ENCODE measurements at places on chromosomes 4 and X.

GRCh38 chr4:176654565-176655216, 138.0 kb downstream of the VEGFC start:
- no peak for DNase-seq

DNA sequence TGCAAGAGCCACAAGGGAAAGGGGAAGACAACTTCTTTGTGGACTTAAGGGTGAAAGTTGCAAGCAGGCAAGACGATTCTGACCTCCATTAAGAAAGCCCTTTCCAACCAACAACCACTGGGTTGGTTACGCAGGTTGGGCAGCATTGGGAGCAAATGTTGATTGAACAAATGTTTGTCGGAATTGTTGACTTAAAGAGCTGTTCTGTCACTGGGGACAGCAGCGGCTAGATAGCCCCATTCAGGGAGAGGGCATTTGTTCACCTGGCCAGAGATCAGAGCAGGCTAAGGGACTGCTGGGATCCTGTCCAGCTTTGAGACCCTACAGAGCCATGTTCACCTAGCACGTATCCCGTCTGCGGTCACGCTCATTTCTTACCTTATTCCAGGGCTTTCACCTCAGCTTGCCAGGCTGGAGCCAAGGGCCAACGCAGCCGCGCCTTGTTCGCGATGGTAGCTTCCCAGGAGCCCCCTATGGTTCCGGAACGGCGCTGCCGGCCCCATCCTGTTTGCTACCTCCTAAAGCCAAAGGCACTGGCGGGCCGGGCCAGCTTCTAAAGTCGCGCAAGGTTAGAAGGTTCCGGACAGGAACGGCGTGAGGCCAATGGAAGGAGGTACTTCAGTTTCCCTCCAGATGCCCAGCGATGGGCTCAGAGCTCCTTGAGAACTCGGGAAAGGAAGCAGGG, 24.6 kb downstream of the F9 start:
- no peak for DNase-seq

GRCh38 chr4:153652051-153652784, 31.9 kb upstream of the TLR2 start:
- no peak for DNase-seq

DNA sequence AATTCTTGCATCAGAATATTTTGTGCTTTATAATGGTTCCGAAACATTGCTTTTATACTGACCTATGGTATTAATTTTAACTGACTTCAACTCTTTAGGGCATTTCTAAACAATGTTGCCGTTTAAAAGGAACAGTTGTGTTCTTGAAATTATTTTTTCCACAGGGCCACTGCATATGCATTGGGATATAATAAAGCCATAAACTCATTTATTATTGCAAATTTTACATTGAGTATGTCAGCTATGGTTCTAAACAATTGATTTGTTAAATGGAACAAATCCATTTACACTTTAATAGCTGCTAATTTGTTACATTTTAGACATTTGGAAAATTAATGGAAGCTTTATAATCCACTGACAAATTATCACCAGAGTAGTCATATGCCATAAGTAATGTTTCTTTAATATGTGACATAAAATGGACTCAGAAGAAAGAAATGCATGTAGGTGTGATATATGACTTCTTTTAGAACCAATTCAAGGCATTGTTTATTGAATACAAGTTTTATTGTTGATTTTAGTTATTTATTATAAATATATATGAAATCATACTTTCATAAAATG, 553.3 kb downstream of the TLL1 start:
- DNase-seq: no peak

DNA sequence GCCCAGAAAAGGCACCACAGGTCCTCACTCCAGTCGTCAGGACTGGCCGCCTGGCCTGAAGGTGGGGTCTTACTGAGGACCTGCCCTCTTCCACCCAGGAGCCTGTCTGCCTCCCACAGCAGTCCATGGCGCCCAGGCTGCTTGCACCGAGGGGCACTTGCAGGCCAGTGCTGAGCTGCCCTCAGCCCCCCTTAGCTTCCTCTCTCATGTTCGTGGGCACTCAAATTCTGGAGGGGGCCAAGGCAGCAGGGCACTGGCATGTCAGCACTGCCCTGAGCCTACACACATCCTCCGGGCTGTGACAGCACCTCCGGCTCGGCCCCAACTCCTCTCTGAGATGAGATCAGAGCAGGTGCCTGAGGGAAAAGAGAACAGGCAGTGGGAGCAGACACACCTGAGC, 27.2 kb upstream of the ZBTB33 start:
- no peak for DNase-seq

DNA sequence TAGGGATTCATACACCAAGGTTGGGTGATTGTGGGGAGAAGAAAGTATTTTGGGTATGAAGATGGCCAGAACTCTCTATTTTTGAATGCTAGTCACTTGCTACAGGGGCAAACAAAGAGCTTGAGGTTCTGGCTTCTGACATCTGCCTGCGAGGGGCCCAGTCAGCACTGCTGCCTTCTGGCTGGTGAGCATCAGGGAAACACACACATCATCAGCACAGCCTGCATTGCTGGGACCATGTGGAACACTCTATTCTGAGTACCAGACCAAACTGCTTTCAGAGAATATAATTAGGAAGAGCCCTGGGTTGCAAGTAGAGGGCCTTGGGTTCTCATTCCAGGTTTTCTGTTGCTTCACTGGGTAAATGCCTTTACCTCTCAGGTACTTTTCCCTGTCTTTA, 14.1 kb downstream of the TRPC5 start:
- DNase-seq: no peak

DNA sequence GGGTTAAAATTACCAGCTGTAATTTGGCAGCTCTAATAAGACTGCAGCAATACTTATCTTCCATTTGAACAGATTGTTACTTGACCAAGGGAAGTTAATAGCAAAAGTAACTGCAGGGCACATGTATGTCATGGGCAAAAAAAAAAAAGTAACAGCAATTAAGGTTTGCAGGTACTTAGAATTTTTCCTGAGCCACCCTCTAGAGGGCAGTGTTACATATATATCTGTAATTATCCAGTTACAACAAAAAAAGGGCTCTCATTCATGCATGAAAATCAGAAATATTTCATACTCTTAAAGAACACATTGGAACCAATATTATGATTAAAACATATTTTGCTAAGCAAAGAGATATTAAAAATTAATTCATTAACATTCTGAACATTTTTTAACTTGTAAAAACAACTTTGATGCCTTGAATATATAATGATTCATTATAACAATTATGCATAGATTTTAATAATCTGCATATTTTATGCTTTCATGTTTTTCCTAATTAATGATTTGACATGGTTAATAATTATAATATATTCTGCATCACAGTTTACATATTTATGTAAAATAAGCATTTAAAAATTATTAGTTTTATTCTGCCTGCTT, 25.1 kb downstream of the XIAP start:
- DNase-seq: peak; percentile 10

- no peak for DNase-seq
These were observed 6.5 kb upstream of the NUDT6 start for GRCh38 chr4:122928930-122929329.

DNA sequence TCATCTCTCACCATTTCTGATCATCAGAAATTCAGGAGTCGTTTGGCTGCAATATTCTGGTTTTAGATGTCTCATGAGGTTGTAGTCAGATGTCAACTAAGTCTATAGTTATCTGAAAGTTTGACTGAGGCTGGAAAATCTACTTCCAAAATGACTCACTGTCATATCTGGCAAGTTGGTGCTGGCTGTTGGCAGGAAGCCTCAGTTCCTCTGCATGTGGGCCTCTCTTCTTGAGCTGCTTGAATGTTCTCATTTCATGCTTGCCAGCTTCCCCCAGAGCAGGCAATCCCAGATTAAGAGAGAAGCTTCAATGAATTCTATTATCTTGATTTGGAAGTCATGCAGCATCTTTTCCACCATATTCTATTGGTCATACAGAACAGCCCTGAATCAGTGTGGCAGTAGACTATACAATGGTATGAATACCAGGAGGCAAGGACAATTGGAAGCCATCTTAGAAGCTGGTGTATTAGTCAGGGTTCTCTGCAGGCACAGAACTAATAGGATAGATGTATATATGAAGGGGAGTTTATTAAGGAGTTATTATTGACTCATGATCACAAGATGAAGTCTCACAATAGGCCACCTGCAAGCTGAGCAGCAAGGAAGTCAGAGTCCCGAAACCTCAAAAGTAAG, 46.8 kb upstream of the ELF2 start:
- DNase-seq: no peak

GRCh38 chr4:99790796-99791617, 25.6 kb upstream of the DAPP1 start:
- no peak for DNase-seq

GRCh38 chr4:133081246-133081645, 67.8 kb upstream of the PCDH10 start:
- no peak for DNase-seq

DNA sequence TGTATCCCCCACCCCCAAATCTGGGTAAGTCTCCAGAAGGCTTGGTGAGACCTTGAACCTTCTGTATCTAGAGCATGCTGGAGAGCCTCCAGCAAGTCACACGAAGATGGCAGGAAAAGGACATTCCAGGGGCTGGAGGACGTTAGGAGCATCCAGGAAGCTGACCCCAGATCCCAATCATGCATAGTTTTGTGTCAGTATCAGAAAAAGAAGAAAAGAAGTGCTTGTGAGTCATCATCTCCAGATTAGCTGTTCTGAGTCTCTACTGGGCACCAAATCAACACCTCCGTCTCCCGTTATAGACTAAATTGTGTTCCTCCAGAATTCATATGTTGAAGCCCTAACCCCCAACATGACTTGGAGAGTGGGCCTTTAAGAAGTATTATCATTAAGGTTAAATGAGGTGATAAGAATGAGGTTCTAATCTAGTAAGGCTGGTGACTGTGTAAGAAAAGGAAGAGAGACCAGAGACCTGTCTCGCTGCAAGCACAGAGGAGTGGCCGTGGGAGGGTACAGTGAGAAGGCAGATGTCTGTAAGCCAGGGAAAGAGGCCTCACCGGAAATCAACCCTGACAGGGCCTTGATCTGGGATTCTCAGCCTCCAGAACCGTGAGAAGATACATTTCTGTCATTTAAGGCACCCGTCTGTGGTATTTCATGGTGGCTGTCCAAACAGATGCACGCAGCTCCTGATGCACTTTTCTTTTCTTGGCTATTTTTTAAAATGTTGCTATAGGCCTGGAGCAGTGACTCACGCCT, 38.1 kb upstream of the CLDN24 start:
- DNase-seq: no peak

- no peak for DNase-seq
These were observed 268.6 kb upstream of the VCX start for GRCh38 chrX:7574325-7574724.

DNA sequence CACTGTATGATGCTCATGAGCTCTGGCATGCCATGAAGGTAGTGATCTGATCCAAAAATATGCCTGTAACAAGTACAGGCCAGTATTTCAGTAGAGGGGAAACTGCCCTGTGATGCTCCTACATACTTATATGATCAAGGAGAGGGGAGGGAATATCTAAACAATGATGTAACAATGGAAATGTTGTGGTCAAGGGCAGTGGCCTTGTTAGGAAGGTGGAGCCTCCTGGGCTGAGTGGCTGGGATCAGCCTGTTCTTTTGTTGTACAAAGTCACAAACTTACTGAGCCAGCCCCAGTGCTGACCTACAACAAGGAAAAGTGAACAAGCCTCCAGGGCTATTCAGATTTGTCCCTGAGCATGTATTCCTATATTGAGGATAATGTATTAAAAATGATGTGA, 70.3 kb downstream of the ANXA10 start:
- no peak for DNase-seq

DNA sequence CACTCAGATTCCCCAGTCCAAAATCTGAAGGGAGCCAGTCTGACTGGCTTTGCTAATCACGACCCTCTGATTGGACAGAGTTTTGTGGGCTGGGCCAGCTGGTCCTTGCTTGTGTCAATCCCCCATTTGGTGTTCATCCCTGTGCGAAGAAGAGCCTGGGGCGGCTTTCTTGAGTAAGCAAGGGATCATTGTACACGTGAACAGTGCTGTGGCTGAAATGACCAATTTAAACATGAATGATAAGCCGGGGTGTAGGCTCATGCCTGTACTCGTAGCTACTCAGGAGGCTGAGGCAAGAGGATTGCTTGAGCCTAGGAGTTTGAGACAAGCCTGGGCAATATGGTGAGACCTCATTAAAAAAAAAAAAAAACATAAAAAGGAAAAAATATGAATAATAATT, 379.1 kb downstream of the RAPGEF2 start:
- no peak for DNase-seq

- no peak for DNase-seq
These were observed 904.3 kb upstream of the GRIA3 start for GRCh38 chrX:122279746-122280145.

GRCh38 chrX:18203631-18204030, 17.1 kb downstream of the BEND2 start:
- DNase-seq: no peak

- no peak for DNase-seq
These were observed 8.4 kb upstream of the MAN2B2 start for GRCh38 chr4:6566391-6567190.

- no peak for DNase-seq
These were observed 130.3 kb upstream of the MSX1 start for GRCh38 chr4:4729206-4729605.

- no peak for DNase-seq
These were observed 6.3 kb upstream of the ADD1 start for GRCh38 chr4:2837110-2837903.

DNA sequence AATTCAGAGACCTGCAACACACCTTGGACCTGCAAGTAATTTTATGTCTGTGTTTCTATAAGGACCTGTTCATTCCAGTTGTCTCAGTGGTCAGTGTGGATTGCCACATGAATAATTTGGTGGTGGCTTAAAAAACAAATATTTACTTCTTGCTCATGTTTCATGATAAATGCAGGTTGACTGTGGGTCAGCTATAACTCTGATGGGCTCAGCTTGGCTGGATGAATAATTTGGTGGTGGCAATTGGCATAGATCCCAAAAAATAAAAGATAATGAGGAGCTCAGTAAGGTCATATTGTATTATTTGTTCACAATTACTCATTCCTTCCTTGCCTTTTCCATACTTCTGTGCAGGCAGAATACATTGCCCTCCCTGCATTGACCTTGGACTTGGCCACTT, 18.9 kb upstream of the SCRG1 start:
- no peak for DNase-seq

DNA sequence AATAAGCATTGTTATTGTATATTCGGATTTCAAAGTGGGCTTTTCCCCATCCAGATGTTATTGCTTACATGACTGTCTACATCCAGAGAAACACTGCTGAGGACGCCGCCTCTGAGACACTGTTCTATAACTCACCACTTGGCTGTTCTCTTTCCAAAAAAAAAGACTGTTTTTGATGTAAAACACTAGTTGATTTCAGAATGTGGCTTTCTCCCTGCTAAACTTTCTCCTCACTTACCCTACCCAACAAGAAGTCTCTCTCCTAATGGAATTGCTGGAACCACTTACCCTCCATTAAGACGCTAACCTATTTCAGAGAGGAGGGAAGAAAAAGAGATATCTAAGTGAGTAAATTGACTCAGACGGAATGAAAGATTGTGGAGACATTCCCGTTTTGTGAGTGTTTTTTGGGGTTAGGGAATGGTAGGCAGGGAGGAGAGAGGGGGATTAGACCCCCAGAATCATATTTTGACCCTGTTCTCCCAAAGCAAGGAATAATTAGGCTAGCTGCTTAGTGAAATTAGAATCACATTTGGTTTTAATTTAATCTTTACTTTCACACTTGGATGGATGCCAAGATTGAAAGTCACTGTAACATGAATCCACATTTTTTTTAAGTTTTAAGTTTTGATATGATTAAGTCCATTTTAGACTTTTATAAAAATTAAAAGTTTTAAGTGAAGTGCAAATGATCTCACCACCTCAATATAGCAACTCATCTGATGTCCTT, 174.9 kb downstream of the CHIC2 start:
- DNase-seq: no peak

Data from HTR-8/SVneo (cell line).